ENCODE measurements at places on chromosomes 3 and 15.

DNA sequence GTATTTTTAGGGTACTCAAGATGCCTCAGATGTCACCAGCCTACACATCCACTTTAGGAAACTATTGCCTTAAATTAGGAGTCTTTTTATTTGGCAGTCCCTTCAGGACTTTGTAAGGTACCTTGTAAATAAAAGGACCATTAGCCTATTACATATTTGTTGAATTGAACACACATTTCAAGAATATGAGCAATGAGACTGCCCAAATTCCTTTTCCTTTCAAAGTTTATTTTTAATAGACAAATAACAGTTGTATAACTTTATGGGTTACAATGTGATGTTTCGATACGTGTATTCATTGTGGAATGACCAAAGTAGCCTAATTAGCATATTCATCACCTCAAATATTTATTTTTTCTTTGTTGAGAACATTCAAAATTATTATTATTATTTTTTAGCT, 176.7 kb upstream of the PDZRN3 start:
- DNase-seq: no peak

- DNase-seq: no peak
Observed at GRCh38 chr15:31372635-31373091, 46.0 kb downstream of the KLF13 start.

GRCh38 chr15:77027697-77028450, 32.9 kb downstream of the PSTPIP1 start:
- no peak for DNase-seq

DNA sequence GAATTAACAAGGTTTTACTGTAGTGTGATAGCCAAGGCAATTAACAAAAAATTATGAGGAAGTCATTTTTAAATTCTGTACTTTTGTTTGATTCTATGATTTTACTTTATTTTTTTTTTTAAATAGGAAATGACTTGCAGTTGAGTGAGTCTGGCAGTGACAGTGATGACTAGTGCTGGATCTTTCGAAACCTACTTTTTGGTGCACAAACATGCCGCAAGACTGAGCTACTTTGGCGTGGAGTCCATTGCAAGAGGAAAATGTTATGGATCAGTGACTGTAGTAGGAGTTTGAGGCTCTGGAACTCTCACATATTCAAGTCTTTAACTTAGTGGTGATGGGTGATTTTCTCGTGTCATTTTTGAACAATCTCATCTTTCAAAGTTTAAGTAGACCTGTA, 11.6 kb downstream of the EAF1 start:
- DNase-seq: no peak

- no peak for DNase-seq
Observed at GRCh38 chr3:196889844-196890708, 22.4 kb downstream of the SENP5 start.

- DNase-seq: no peak
Observed at GRCh38 chr3:69740103-69741021, 1.1 kb downstream of the MITF start.

DNA sequence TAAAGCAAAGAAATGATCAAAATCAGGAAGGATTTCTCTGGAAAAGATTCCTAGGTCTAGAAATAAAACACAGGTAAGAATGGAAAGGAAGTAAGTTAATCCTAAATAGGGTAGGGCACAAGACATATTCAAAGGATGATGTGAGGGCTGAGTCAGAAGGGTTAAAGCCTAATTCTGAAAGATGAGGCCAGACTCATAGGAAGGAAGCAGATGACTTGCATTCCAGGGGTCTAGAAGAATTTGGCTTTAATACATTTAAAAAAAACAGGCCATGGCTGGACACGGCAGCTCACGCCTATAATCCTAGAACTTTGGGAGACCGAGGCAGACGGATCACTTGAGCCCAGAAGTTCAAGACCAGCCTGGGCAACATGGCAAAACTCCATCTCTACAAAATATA, 3.2 kb downstream of the SSR3 start:
- no peak for DNase-seq

GRCh38 chr15:78983146-78983918, 38.5 kb upstream of the CTSH start:
- DNase-seq: no peak

- no peak for DNase-seq
Observed at GRCh38 chr15:91857224-91857585, 3.7 kb downstream of the SLCO3A1 start.

DNA sequence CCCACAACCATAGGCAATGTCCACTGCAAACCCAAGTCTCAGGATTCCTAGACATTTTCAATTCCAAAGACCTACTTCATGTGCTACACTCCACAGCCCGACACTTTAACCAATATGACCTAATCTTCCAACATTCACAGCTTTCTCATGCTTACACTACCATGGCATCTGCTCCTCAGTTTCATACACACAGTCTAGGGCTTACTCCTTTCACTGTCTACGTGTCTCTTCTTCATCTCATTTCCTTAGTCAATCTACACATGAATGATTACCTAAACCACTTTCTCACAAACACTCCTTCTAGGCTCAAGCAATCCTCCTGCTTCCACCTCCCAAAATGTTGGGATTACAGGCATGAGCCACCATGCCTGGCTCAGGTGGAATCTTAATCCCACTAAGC, 106.3 kb downstream of the STAG1 start:
- DNase-seq: no peak

GRCh38 chr3:72032441-72033135, 247.6 kb upstream of the PROK2 start:
- DNase-seq: no peak
